ENCODE measurements at places on chromosomes 1 and 21.

GRCh38 chr1:25922056-25922970 is 16.1 kb upstream of the STMN1 start:
- no peak for DNase-seq
- H3K4me3 ChIP-seq, result peak overlapping the region; percentile 66
- no peaks in the 10 kb centered on the region for H3K27me3 ChIP-seq
- H3K36me3 ChIP-seq, result no peaks in the 10 kb centered on the region

DNA sequence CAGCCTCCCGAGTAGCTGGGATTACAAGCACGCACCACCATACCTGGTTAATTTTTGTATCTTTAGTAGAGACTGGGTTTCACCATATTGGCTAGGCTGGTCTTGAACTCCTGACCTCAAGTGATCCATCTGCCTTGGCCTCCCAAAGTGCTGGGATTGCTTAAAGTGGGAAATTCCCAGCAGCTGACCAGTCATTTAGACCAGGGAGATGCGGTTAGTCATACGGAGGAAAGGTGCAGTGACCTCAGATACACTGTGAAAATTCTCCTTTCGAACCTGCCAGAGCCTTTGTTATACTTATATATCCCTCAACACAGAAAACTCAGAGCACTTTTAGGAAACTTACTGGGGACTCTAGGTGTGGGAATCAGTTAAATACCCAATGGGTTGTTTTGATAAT is 39.6 kb downstream of the MAP10 start:
- DNase-seq, result no peak
- no peaks in the 10 kb centered on the region for H3K4me1 ChIP-seq
- no peak overlapping the region for H3K4me3 ChIP-seq
- no peak overlapping the region for H3K27ac ChIP-seq

GRCh38 chr1:67795179-67795912 is 37.9 kb downstream of the GNG12 start:
- H3K36me3 ChIP-seq, result no peaks in the 10 kb centered on the region
- H3K27me3 ChIP-seq, result no peaks in the 10 kb centered on the region
- no peak overlapping the region for H3K4me3 ChIP-seq
- H3K27ac ChIP-seq, result no peak overlapping the region

- no peak for DNase-seq
- H3K27me3 ChIP-seq, result no peaks in the 10 kb centered on the region
- no peaks in the 10 kb centered on the region for H3K4me1 ChIP-seq
- H3K27ac ChIP-seq, result no peak overlapping the region
These were observed 52.1 kb upstream of the DIPK1A start for GRCh38 chr1:93013145-93014065.

- H3K4me3 ChIP-seq, result no peak overlapping the region
- no peaks in the 10 kb centered on the region for H3K36me3 ChIP-seq
- H3K27me3 ChIP-seq, result no peaks in the 10 kb centered on the region
- H3K4me1 ChIP-seq, result no peaks in the 10 kb centered on the region
These were observed 74.9 kb upstream of the ANGPTL1 start for GRCh38 chr1:178945763-178946266.

Measured in Panc1 (cell line).